Uterine smooth muscle cell (primary cell): ENCODE measurements at places on chromosomes 3 and 15. TPM values are rescaled to one million over a fixed set of nuclear protein-coding genes. Genes with fewer than 3 reads are reported as not detected.

Gene CDC25A
- total RNA-seq, result 5.2 and 15.9 TPM in 2 replicates

Gene NPRL2
- total RNA-seq, result 23.8 and 27.6 TPM in 2 replicates

Gene RBPMS2
- under 0.01 TPM in 2 replicates for total RNA-seq

Gene ERICH6
- 0.22 TPM in 1 of 2 replicates, not detected in the other for total RNA-seq

Gene PLA2G4D
- not detected in 2 replicates for total RNA-seq

Gene TM4SF18
- 0.22 and 0.37 TPM in 2 replicates for total RNA-seq

Gene MAGEF1
- total RNA-seq, result 32.0 and 34.0 TPM in 2 replicates

Gene C3orf80
- 1.7 and 4.9 TPM in 2 replicates for total RNA-seq

Gene TRAIP
- total RNA-seq, result 3.1 and 10.5 TPM in 2 replicates

Gene CFAP92
- total RNA-seq, result not detected in 2 replicates

Gene ZDHHC19
- not detected in 2 replicates for total RNA-seq

Gene GRAMD1C
- 5.9 and 7.6 TPM in 2 replicates for total RNA-seq

Gene NUP210
- 0.77 and 1.9 TPM in 2 replicates for total RNA-seq

Gene IGDCC3
- total RNA-seq, result under 0.01 TPM in 1 of 2 replicates, not detected in the other

Gene SIDT1
- total RNA-seq, result not detected in 2 replicates

Gene KY
- 1.1 and 2.0 TPM in 2 replicates for total RNA-seq

Gene SEMA6D
- 4.2 and 4.5 TPM in 2 replicates for total RNA-seq

Gene CIDEC
- total RNA-seq, result 0.12 TPM in 1 of 2 replicates, not detected in the other

Gene DNAH12
- under 0.01 and 0.12 TPM in 2 replicates for total RNA-seq

Gene SNUPN
- 29.9 and 37.4 TPM in 2 replicates for total RNA-seq

Gene KNG1
- total RNA-seq, result not detected in 2 replicates
